ENCODE measurements at places on chromosomes 16 and 17.

GRCh38 chr16:64362193-64362592 lies 759.7 kb downstream of the CDH11 start:
- no peak for DNase-seq

GRCh38 chr17:7038025-7038862 lies 2.4 kb downstream of the SLC16A13 start:
- DNase-seq = no peak

DNA sequence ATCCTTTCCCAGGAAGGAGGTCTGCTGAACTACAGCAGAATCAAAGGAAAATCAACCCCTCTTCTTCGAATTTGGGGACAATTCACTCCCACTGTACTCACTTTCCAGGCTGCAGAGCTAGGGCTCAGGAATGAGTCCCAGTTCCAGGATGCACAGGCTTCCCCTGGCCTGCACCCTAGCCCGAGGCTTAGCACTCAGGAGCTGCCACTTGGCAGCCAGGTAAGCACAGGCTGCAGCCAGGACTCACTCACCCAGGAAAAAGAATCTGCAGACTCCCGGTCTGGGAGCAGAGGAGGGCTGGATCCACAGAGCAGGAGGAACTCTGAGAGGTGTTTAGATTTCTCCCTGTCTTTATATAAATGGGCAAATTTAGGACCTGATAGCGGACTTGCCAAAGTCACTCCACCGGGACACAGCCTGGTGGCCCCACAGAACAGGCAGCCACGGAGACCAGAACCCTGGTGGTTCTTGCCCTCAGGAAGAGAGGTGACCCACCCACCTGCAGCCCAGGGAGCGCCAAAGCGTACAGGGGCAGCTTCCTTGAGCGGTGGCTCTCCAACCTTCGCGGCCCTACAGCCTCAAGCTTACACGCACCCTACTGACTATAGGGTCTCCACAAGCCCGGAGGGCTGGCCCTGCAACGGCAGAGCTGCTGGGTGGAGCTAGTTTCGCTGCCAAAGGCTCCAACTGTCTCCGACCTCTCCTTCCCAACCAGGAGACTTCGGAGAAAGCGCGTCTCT lies 4.8 kb downstream of the CBLN1 start:
- no peak for DNase-seq

- no peak for DNase-seq
These were observed 198.6 kb downstream of the AATF start for GRCh38 chr17:37147301-37147812.

DNA sequence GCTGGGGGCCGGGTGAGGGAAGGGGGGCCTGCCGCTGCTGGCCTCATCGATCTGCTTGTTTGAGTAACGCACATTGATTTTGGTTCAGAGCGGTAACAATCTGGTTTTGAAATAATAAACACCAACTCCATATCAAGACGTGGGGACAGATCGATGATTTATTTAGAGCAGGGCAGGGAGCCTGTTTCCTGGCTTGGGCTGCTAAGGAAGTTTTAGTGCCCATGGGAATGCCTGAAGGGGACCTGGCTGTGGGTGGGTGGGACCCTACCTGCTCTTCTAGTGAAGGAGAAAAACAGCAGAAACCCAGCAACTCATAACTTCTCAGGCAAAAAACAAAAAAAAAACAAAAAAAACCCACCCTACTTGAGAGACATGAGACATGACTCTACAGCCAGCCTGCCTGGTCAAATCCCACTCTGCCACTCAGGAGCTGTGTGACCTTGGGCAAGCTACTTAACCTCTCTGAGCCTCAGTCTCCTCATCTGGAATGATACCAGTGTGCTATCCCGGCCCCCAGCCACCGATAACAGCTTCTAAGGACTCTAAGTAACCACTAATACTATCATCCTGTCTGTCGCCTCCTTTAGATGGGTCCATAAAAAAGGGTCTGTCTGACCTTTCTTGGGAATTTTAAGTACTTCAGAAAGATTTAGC lies 66.0 kb downstream of the PIPOX start:
- DNase-seq = no peak

DNA sequence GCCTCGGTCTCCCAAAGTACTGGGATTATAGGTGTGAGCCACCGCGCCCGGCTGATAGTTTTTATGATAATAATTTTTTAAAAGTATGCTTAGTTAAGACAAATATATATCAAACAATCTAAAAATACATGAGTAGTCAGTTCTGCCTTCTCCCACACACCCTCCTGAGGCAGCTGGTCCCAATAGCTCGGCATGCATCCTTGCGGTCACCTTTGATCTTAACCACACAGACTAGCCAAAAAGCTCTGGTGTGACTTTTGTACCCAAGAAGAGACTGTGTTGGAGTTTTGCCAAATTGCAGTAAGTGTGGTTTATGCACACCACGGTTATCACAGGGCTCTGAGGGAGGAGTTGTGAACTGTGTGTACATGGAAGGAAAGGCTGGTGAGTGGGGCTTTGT lies 25.6 kb downstream of the ATP6V0A1 start:
- no peak for DNase-seq

Data from left renal cortex interstitium (tissue), 4 donors.